ENCODE measurements at places on chromosomes 11 and 22. TPM values are rescaled to one million over a fixed set of nuclear protein-coding genes. Genes with fewer than 3 reads are reported as not detected.

DNA sequence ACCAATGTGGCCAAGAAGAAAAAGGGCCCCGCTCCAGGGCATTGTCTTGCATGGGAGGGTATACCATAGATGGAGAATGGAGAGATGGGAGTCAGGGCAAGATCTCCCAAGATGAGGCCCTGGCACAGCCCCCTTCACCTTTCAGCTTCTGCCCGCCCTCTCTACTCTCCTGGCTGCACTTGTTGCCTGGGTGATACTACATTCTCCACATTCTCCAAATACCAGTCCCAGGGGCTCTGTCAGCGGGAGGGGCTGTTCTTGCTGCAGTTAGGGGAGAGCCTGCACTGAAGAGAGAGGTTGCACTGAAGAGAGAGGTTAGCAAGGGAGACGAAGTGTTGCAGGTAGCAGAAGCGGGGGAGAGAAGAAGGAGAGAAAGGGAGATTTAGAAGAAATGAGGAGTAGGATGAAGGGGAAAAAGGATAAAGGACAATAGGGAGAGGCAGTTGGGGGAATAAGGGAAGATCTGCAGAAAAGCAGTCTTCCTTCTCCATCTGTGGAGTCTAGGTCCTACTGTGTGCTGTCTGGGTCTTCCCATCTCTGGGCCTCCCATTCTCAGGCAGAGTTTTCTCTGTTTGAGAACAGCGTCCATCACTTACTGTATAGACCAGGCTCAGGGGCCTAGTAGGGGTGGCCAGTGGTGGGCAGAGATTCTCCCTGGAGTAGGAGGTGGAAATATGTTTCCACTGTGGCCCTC lies 8.0 kb downstream of the PHLDB1 start:
- no peak for DNase-seq

DNA sequence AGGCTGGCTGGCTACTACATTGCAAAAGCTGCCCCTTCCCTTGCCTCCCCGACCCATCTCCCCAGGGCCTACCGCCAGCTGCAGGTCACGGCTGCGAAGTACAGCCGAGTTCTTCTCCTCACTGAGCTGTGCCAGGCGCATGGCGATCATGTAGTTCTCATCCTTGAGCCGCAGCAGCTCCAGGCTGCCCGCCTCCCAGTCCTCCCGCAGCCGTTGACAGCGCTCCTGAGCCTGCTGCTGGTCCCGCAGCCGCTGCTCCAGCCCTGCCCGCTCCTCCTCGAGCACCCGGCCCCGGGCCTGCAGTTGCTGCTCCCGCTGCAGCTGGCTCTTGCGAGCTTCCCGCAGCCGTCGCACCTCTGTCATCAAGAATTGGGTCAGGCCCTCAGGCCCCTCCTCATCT lies 3.3 kb downstream of the CARD10 start:
- no peak for DNase-seq

The CATSPER1 gene
- total RNA-seq = not detected

- peak; percentile 29 for DNase-seq
These were observed 81.2 kb downstream of the GRAMD1B start for GRCh38 chr11:123511037-123511870.

- DNase-seq = no peak
These were observed 193.0 kb upstream of the E2F8 start for GRCh38 chr11:19433791-19434190.

The ENTHD1 gene
- not detected for total RNA-seq

GRCh38 chr11:27807596-27807995 lies 107.3 kb upstream of the BDNF start:
- DNase-seq = no peak

DNA sequence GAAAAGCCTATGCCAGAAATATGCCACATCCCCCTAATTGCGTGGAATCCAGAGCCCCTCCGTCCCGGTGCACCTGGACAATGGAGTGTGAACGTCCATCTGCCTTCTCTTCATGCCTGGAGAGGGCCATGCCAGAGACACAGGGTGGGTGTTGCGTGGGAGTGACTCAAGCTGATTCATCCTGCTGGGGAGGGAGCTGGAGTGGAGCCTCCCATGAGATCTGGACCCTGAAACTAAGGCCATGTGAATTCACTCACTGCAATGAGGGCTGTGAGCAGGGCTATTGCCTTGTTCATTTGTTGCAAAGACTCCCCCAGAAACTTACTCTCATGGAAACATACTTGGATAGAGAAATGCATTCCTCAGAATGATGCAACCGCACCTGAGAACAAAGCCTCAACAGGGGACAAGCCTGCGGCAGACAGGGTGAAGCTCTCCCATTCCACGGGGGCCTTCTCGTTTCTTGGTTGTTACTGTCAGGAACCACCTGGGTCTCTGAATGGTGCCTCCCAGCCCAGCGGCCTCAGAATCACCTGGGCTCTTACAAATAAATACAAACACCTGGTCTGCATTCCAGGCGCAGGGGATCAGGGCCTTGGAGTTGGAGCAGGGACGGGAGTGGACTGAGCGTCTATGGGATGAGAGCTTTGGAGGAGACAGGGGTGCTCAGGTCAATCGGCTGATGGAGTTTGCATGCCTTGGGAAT lies 1031.2 kb downstream of the BRD1 start:
- DNase-seq = no peak

DNA sequence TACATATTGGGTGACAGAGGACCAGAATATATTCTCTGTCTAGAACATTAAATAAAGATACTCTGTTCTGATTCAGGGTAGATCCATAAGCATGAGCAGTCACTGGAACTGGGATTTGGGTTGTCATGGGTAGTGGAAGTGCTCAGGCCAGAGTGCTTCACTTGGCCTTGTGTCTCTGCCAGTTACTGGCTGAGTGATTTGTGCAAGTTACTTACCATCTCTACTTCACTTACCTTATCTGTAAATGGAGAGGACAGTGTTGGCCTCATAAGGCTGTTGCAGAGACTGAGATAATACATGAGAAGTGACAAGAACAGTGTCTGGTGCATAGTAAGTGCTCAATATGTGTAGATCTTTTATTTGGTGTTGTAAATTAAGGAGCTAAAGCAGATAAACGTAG lies 17.6 kb downstream of the ATXN10 start:
- DNase-seq = no peak

GRCh38 chr11:33437529-33437928 lies 180.3 kb downstream of the HIPK3 start:
- no peak for DNase-seq

- DNase-seq = no peak
These were observed 916.5 kb upstream of the FAT3 start for GRCh38 chr11:91308069-91308468.

DNA sequence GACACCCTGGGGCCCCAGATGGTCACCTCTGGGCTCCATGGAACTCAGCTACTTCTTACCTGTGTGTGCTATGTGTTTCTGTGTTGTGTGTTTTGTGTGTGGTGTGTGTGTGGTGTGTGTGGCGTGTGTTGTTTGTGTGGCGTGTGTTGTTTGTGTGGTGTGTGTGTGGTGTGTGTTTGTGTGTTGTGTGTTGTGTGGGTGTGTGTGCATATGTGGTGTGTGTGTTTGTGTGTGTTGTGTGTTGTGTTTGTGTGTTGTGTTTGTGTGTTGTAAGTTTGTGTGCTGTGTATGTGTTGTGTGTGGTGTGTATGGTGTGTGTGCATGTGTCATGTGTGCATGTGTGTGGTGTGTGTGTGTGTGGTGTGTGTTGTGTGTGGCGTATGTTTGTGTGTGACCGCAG lies 3.8 kb upstream of the WNT7B start:
- no peak for DNase-seq

DNA sequence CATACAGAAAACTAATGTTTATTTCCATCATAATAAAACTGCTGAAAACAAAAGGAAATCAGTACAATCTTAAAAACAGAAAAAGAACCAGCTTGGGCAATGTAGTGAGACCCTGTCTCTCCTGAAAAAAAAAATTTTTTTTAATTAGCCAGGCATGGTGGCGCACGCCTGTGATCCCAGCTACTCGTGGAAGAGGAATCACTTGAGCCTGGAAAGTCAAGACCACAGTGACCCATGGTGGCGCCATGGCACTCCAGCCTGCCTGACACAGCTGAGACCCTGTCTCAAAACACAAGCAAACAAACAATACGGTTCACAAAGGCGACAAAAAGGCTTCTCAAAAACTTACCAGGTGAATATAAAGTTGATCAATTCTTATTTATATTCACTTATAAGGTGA lies 289.7 kb downstream of the BRD1 start:
- DNase-seq = no peak

DNA sequence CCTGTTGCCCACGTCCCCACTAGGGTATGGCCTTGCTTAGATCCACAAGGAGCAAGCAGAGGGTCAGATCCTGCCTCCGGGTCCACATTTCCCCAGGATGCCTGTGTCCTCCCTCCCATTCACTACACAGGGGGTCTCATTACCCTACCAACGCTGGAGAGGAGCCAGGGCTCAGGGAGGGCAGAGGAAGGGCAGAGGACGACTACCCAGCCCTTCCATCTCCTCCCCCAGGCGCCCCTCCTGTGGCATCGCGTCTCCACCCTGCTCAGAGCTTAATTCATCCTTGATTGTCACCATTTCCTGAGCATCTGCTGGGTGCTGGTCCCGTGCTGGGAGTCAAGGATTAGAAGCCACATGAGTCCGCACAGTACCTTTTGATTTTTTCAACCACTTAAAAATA lies 5.0 kb downstream of the NFAM1 start:
- no peak for DNase-seq

GRCh38 chr11:131422029-131422428 lies 51.6 kb downstream of the NTM start:
- DNase-seq = no peak

DNA sequence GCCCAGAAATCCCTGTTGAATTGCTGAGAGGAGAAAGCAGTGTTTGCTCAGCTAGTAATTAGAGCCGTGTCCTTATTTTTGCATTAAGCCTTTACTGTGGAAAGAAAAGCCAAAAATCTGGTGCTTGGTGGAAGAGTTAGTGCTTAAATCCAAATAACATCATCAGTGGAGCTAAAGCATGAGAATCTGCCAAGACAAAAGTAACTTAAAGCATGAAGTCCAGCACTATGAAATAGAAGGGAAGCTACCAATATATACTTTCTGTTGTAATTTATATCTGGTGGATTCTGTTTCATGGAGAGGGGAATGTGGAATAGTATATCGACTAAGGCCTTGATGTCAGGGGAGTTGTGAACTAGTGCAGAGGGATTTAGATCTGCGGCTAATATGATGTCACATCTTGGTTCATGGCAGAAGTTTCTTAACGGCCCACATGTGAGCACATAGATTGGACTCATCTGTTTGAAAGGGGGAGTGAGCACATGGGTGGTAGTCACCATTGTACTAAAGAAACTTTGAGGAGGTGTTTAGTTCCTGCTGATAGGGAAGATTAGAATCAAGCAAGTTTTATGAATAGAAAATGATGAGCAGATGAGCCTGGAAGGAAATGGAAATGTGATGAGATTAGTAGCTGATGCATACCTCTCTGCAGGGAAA lies 224.4 kb upstream of the MTNR1B start:
- no peak for DNase-seq

The TCN2 gene
- total RNA-seq = 40.1 TPM

- DNase-seq = no peak
These were observed 10.4 kb downstream of the CHRDL2 start for GRCh38 chr11:74720596-74721478.

- DNase-seq = no peak
These were observed 112.5 kb upstream of the ANO3 start for GRCh38 chr11:26219183-26220117.

DNA sequence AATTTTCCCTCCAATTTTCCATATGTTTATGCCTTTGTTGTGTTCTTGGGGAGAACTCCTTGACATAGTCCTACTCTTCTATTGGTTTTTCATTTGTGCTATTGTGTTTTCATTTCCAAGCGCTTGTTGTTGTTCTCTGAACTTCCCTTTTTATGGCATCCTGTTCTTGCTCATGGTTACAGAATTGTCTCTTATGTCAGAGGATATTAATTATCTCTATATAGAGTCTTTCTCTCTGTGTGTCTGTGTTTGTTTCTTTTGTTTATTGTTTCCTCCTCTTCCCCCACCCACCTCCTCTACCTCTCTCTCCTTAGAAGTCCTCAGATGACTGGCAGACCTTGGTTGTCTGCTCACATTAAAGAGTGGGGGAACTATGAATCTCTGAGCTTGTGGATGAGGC lies 69.9 kb downstream of the HORMAD2 start:
- DNase-seq = no peak

- no peak for DNase-seq
These were observed at the start of gene PPP6R2 for GRCh38 chr22:50342651-50343540. Gene PPP6R2, plus strand, starts transcription at chr22:50343327. Its CDS starts 50,582 bp downstream, at chr22:50393909.

- DNase-seq = no peak
These were observed 250.7 kb upstream of the ARHGAP20 start for GRCh38 chr11:110962921-110963320.

DNA sequence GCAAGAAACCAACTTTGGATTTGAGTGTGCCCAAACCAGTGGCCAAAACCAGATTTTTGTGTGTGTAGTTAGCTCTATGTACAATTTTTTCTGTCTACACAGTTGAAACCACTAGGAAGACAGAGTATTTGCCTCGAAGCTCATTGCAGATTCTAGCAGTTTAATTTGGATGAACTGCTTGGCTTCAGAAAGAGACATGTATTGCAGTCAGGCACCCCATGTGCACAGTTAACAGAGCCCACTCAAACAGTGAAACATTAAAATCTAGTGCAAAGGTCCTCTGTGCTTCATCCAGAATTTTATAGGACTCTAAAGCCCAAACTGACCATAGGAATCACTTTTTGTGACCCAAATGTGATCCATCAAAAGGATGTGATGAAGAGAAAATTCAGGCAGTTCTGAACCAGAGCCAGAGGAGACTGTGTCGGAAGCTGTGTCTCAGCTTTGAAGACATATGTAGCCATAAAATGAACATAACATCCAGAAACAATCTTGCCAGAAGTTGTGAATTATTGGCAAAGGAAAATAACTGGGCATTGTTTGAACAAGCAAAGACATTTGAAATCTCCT lies 82.7 kb downstream of the PANX1 start:
- DNase-seq = no peak

DNA sequence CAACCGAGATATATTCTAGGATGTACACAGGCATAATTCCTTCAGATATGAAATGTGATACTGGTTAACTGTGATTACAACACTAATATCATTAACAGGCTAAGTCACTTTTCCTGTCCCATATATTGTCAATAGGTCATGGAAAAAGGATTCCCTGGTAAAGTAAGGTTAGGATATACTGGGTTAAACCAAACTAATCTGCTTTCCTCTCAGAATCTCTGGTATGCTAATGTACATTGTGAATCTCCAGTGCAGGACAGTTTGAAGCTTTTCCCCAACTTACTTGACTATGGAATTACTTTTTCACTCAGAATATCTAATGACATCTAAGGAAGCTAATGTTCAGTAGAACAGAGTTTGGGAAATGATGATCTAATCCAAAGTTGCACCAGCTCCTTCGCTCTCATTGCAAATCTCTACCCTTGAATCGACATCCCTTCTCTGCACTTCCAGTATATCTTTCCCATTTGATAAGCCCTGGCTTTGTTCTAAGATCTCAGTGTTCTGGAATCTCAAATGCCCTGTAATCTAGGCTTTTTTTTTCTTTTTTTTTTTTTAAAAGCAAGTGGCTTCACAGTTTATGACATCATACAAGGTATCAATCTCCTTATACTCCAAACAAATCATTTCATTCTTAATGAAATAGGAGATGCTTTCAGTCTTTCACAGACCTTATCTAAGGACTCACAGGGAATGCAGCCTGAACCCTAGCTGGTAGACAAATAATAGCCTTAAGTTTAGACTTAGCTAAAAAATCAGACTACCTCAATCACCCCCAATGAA lies 43.8 kb downstream of the COPB1 start:
- DNase-seq = no peak

Data from glomerular endothelial cell (primary cell).